Umbilical cord (tissue), 2 donors: ENCODE measurements at places on chromosomes 1 and 21. TPM values are rescaled to one million over a fixed set of nuclear protein-coding genes. Genes with fewer than 3 reads are reported as not detected.

Gene TRIM45
- 12.0 TPM for total RNA-seq

Gene ITLN2
- not detected for total RNA-seq

Gene HNRNPU
- 401 TPM for total RNA-seq

DNA sequence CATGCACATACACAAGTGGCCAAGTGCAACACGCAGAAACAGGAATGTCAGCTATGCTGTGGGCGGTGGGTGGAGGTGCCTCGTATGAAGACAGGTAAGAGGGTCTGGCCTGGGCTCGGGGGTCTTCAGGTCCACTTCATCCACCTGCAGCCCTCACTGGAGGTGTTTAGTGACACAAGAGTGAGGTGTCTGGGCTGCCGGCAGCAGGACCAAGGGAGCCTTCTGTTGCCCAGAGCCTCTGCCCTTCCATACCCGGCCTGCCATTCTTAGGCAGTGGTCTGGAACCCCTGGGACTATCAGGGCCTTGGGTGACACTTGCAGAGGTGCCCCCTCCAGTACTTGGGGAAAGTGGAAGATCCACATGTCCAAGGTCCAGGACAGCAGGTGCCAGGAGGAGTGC is 21.7 kb upstream of the ACTRT2 start:
- DNase-seq, result no peak

GRCh38 chr1:167137332-167137781 is 43.5 kb downstream of the STYXL2 start:
- no peak for DNase-seq

DNA sequence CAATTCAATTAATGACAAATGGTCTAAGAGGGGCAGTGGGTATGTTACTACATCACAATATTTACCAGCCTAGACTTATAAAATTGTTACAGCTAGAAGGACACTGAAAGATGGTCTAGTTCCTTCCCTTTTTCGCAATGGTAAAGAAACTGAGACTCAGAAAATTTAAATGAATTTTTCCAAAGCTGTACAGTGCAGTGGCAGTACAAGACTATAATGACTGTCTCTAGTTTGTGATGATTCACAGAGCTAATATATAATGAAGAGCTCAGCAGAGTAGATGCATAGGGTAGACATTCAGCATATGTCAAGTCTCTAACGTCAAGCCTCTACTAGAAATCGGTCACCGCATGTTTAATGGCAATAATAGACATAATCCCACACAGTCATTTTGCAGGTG is 4.6 kb downstream of the PLPP3 start:
- no peak for DNase-seq

DNA sequence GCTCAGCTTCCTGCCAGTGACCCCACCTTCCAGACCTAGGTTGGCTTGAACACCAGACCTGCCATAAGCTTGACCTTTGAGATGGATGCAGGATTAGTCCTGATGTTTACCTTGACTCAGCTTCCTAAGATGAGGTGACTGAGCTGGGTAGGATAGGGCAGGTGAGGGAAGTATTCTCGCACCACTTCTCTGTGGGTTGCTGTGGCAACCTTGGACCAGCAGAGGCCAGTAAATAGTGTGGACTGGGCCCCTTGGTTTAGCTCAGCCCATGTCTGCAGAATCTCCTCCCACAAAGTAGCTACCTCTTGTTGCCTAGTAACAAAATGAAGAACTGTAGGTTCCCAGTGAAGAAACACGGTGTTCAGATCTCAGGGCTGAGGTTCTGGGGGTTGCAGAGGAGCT is 8.4 kb downstream of the RPS6KA1 start:
- DNase-seq, result peak; percentile 18

DNA sequence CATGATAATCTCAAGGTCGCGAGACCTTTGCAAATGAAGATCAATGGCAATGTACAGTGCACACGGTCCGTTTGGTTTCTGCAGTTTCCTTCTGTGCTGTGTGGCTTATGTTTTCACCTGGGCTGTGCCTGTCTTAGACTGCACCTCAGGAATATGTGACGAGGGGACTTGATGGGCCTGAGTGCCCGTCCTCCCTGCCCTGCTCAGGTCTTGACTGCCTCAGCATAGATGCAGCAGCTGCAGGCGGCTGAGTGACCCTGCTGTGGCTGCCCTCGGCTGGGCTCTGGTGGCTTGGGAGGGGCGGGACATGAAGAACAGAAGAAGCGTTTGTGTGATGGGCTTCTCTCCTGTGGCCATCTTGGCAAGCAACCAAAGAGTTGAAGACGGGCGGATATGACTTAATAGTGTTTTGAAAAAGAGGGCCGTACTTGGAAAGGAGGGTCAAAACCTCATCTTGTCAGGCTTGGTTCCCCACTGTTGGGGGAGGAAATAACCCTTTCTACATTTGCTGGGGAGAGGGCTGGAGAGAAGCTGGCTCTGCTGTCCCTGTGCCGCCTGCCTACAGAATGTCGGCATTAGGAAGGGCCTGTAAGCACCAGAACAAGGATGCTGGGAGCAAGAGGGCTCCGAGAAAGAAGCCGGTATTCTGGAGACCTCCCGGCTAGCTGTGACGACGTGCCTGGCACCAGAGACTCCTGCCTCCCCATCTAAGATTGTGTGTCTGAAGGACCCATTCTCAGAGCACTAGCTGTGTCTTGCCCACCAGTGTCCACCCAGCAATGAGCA is 7.1 kb downstream of the MYBPHL start:
- peak; percentile 20 for DNase-seq

DNA sequence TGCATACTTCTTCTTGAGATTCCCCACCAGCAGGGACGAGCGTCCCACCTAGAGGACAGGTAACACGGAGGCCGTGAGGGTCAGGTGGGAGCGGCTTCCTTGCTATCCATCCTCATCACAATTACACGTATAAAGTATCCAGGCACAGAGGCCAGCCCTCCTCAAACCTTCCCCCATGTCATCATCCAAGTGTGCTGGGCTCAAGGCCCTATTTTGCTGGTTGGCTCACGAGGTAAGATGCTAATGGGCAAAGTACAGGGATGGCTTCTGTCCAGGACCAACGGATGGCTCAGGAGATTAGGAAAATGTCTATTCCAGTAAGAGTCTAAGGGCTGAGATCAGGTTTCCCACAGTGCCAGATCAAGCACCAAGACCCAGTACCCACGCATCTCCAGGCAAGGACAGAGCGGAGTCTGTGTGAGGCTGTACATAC is 11.5 kb upstream of the A3GALT2 start:
- no peak for DNase-seq

GRCh38 chr1:212600071-212600915 is 8.3 kb upstream of the ATF3 start:
- DNase-seq, result no peak

DNA sequence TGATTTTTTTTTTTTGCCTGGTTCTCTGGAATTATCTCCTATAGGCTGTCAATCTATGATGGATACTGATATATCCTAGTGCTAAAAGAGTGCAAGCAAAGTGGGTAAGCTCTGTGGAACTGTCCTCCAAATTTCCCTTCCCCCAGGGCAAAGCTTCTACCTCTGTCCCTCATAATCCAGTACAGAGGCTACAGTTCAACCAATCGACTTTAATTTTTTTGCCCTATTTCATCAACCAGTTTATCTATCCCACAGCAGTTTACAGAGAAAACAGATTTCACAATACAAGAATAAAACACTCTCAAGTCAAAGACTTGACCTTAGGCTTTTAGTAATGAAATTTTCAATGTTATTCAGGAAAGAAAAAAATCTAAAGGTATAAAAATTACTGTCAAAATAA is 13.9 kb downstream of the PUM1 start:
- DNase-seq, result no peak

- no peak for DNase-seq
Observed at GRCh38 chr1:153485863-153486262, 25.4 kb upstream of the S100A7 start.

- peak; percentile 91 for DNase-seq
Observed at GRCh38 chr21:32392880-32393676, at the start of gene URB1. URB1 (minus strand) TSS chr21:32393012; CDS start chr21:32392910, 102 bp downstream.

GRCh38 chr1:34784751-34785221 is 3.8 kb downstream of the GJB3 start:
- no peak for DNase-seq

DNA sequence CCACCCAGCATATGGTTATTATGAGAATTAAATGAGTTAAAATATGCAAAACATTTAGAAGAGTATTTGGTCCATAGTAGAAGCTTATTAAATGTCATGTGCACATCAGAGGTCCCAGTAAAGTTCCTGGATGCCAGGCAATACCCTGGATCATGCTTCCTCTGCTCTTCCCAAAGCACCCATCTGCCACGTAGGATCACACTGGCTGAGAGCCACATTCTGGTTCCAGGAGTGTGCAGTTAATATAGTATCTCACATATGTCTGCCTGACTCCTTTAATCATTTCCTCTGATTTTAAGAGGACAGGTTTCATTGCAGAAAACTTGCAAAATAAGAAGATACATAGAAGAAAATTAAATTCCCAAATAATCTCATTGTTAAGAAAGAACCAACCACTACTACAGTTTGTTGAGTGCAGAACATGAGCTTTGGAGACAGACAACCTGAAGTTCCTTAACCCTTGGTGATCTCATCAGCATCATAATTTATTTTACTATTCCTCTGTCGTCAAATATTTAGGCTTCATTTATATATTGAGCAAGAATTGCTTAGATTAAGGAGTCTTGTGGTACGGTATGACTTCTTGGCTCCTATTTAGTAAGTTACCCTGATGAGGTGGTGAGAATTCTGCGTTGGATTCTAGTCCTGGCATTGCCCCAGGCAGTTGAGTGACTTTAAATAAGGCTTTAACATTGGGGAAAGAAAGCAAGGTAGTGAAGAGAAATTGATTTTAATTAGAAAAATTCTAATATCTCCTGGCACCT is 12.3 kb downstream of the SGIP1 start:
- no peak for DNase-seq

DNA sequence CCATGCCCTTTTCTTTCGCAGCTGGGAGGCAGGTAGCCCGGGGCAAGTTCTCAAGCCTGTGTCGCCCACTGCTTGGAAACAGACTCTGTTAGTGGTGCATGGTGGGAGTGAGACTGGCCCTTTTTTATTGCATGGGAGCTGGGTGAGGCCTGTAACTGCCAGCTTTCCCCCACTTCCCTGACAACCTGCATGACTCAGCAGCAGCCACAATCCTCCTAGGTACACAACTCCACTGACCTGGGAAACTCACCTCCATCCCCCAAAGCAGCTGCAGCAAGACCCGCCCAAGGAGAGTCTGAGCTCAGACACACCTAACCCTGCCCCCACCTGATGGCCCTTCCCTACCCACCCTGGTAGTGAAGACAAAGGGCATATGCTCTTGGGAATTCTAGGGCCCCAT is 25.8 kb downstream of the PIGP start:
- no peak for DNase-seq

- no peak for DNase-seq
Observed at GRCh38 chr1:23796466-23797271, 3.9 kb downstream of the GALE start.

DNA sequence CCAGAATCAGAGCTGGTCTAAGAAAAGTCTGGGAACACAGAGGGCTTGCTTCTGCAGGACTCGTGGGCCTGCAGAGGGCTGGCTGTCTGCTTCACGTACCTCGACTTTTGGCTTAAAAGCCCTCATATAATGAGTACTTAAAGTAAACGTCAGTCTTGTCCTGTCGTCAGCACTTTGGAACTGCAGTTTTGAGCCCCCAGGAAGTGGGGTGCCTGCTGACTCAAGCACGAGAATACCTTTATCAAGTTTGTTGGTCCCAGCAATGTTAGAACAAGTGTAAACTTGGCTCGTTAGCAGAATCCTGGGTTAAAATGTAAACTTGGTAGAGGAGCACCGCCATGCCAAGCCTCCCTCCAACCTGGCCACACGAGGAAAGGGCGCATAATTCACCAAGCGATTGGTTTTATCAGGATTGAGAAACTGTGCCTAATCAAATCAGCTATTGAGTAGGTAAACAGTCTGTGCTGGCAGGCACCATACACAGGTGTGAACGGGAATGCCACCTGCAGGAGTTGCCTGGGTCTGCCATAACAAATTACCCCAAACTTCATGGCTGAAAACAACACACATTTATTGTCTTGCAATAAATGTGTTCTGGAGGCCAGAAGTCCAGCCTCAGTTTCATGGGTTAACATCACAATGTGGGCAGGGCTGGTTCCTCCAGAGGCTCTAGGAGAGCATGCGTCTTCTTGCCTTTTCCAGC is 45.0 kb upstream of the FHAD1 start:
- peak; percentile 46 for DNase-seq

DNA sequence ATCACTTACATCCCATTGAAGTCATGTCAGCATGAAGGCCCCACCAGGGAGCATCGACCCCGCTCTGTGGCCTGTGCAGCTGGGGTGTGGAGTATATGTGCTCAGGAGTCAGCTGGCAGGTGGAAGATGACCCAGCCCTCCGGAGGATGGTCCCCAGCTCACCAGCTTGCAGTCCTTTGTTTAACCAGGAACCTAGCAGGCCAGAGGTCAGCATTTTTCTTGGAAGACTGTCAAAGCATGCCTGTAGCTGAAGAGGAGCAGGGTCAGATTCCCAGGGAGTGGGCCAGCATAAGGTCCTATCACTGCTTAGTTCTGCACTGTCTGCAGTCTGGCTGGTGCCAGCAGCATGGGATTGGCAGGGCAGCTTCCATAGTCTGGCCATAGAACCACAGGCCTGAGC is 12.7 kb downstream of the NFASC start:
- DNase-seq, result no peak

DNA sequence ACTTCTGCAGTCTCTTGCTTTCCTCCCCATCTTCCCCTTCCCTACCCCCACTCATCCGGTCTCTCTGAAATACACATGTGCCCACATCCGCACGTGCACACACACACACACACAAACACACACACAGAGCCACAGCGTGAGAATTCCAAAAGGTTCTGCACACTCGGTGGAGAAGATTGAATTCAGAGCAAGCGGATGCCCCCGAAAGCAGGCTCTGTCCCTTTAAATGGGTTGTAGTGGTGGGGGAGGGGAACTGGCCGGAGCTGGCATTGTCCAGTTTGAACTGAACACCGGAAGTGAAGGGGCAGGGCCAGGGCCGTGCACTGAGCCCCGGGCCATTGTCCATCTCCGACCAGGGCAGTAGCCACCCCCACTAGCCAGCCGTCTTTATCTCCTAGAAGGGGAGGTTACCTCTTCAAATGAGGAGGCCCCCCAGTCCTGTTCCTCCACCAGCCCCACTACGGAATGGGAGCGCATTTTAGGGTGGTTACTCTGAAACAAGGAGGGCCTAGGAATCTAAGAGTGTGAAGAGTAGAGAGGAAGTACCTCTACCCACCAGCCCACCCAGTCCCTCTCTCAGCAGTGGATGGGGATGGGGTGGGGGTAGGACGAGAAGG is 1.3 kb upstream of the LIN28A start:
- no peak for DNase-seq

DNA sequence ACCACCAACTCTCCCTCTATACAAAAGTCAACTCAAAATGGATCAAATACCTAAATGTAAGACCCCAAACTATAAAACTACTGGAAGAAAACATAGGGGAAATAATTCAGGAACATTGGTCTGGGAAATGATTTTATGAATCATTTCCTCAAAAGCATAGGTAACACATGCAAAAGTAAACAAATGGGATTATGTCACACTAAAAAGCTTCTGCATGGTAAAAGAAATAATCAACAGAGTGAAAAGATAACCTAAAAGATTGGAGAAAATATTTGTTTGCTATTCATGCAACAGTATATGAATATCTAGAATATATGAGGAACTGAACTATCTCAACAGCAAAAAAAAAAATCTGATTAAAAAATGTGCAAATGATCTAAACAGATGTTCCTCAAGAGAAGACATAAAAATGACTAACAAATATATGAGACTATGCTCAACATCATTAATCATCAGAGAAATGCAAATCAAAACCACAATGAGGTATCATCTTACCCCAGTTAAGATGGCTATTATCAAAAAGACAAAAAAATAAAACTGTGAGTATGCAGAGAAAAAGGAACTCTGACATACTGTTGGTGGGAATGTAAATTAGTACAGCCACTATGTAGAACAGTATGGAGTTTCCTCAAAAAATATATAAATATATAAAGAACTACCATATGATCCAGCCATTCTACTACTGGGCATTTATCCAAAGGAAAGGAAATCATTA is 47.8 kb downstream of the VCAM1 start:
- DNase-seq, result no peak
